GM12878 (cell line): ENCODE measurements at places on chromosomes 6 and 20. TPM values are rescaled to one million over a fixed set of nuclear protein-coding genes. Genes with fewer than 3 reads are reported as not detected.

DOK5 gene
- not detected in 2 replicates for polyA plus RNA-seq

SLCO4A1 gene
- polyA plus RNA-seq, result 28.4 and 31.1 TPM in 2 replicates

RNF144B gene
- 0.13 and 0.14 TPM in 2 replicates for polyA plus RNA-seq

GNAS-AS1 gene
- 1.2 and 2.7 TPM in 2 replicates for polyA plus RNA-seq

PHACTR3 gene
- polyA plus RNA-seq, result 0.14 and 0.36 TPM in 2 replicates

PACRG gene
- polyA plus RNA-seq, result not detected in 2 replicates

GRCh38 chr6:137731600-137731959 is 135.5 kb upstream of the TNFAIP3 start:
- DNase-seq, result no peak

DNA sequence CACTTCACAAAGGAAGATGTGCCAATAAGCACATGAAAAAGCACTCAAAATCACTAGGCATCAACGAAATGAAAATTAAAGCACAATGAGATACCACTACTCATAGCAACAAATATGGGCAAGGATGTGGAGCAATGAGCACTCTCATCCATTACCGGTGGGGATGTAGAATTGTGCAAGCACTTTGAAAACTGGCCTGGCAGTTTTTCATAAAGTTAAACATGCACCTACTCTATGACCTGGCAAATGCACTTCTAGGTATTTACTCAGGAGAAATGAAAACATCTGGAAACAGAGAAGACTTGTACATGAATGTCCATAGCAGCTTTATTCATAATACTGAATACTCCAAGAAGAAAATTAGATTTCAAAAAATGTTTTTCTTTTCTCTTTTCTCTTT is 34.1 kb upstream of the TMEM14A start:
- DNase-seq, result no peak

DNA sequence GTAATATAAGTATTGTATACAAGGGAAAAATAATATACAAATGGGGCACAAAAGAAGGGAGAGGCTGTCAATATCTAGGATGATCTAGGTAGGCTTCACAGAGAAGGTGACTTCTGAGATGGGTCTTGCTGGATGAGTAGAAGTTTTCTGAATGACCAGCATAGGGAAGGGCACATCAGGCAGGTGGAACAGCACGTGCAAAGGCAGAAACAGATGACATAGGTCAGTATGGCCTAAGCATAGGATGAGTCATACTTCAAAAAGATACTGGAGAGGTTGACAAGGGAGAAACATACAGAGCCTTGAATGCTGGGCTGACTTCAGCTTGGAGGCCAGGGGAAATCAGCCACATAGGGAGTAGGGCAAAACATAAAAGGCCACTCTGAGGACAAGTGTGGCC is 31.9 kb upstream of the SIRPA start:
- DNase-seq, result no peak
